ENCODE measurements at places on chromosomes 2 and 18.

GRCh38 chr18:74453016-74453566, 4.0 kb downstream of the DIPK1C start:
- no peak for DNase-seq

DNA sequence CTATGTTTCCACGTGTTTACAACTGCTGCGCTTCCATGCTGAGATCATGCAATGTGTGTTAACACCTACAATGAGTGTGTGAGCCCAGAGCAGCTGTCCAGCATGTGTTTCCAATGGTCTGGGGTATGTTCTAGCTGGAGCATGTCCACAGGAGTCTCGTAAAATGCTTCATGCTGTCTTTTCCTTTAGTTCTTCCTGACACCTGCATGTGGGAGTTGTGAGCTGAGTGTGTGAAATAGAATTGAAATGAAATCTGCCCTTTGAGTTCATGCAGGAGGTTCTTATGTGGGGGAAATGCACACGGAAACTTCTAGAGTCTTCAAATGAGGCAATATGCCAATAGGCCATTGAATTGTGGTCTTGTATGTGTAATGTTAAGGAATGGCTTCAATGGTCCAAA, 205.1 kb downstream of the RND3 start:
- no peak for DNase-seq

- no peak for DNase-seq
Measured at GRCh38 chr18:55508651-55509050, 79.3 kb downstream of the TCF4 start.

- no peak for DNase-seq
Measured at GRCh38 chr2:28626891-28627421, 124.7 kb upstream of the PPP1CB start.

DNA sequence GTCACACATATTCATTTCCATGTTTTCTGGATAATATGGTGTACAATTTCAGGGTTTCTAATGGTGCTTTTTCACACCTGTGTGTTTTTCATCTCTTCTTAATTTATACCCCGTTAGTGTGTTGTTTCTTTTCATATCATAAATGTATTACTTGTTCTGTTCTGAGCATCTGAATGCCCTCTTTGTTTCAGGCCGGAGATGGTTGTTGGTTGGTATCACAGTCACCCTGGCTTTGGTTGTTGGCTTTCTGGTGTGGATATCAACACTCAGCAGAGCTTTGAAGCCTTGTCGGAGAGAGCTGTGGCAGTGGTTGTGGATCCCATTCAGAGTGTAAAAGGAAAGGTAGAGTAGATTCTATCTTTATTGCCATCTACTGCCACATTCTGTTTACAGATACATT, 45.1 kb upstream of the TBR1 start:
- no peak for DNase-seq

- no peak for DNase-seq
Measured at GRCh38 chr2:209340522-209340921, 83.3 kb upstream of the MAP2 start.

DNA sequence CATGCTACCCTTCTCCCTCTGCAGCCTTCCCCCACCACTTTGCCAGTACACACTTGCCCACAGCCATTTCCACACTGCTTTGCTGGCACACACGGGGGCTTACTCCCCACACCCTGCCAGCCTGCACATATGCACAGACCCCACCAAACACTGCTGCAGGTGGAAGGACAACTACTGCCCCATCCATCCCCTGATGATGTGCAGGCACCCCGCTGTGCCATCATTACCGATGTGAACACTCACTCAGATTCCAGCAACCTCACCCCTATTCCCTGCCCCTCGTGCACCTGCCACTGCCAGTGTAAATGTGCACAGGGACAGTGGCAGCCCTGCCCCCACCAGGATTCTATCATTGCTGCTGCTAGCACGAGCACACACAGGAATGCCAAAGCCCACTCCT, 1400.8 kb upstream of the DDX18 start:
- no peak for DNase-seq

GRCh38 chr2:236179236-236180075, 11.3 kb upstream of the GBX2 start:
- DNase-seq, result no peak

DNA sequence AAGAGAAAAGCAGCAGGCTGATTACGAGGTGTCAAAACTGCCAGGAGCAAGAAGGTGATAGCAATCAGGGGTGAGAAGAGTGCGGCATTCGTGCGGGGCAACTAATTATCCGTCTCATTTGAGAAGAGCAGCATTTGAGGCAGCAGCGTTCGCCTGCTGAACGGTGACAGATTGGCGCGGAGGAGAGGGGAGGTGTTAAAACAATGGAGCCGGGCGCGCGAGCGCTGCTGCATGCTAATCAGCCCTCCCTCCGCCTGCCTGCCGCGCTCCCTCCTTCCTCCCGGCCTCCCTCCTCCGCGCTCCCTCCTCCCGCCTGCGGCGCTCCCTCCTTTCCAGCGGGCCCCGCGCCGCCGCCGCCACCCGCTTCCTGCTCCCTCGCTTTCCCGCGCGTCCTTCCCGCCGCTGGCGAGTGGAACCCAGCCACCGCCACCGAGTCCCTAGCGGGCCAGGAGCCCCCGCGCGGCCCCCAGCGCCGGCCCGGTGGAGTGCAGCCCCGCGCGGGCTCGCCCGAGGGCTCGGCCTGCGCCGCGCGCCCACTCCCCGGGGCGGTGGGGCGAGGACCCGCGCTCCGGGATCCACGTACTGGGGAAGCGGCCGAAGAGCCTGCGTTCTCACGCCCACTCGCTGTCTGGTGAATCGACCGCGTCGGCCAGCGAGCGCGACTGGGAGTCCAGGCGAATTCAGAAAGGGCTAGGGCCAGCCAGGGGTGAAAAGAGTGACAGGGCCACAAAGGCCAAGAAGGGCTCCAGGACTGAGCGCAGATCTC, 69.5 kb upstream of the PSMD14 start:
- peak; percentile 44 for DNase-seq

DNA sequence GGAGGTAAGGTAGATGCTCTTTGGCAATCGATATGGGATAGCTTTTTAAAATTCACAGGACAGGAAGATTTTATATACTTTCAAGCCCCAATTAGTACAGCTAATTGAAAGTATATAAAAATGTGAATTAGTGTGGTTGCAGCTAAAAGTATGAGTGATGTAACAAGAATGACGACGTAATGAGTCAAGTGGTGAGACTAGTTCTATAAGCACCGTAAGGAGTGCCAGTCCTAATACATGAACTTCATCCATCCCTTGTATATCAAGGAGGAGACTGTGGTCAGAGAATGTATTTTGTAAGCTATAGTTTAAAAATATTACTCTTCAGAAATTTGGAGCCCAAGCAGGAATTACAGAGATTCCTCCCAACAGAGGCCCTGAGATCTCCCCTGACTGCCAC, 25.8 kb downstream of the DNAJC27 start:
- no peak for DNase-seq

DNA sequence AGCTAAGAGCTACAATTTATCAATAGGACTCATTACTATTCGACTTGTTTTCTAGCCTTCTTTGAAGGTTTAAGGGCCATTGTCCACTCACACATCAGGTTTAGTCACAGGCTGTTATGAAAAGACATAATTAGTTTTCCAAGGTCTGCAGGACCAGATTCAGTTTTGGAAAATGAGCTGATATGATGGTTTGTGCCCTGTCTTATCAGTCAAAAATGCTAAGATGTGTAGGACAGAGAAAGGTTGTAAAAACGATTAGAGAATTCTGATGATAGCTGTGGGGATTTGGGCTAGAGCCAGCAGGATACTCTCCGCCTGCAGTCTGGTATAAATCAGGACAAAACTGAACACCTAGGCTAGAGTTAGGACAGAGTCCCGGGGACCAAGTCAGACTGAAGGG, 213.3 kb downstream of the LRRTM1 start:
- no peak for DNase-seq

- no peak for DNase-seq
Measured at GRCh38 chr2:143675021-143675420, 545.8 kb downstream of the ARHGAP15 start.

GRCh38 chr18:8260319-8260718, 348.9 kb upstream of the RAB12 start:
- no peak for DNase-seq

- DNase-seq, result no peak
Measured at GRCh38 chr2:142897807-142898206, 20.3 kb downstream of the KYNU start.

GRCh38 chr18:70301667-70302066, 12.8 kb downstream of the SOCS6 start:
- no peak for DNase-seq

- DNase-seq, result no peak
Measured at GRCh38 chr2:95284886-95285541, 10.8 kb downstream of the PROM2 start.

GRCh38 chr2:219126555-219126954, 34.1 kb downstream of the NHEJ1 start:
- no peak for DNase-seq

GRCh38 chr2:43475922-43476321, 119.9 kb downstream of the THADA start:
- DNase-seq, result no peak

- no peak for DNase-seq
Measured at GRCh38 chr18:1039421-1039820, 134.8 kb downstream of the ADCYAP1 start.

- DNase-seq, result no peak
Measured at GRCh38 chr2:29977284-29977683, 55.9 kb upstream of the ALK start.

DNA sequence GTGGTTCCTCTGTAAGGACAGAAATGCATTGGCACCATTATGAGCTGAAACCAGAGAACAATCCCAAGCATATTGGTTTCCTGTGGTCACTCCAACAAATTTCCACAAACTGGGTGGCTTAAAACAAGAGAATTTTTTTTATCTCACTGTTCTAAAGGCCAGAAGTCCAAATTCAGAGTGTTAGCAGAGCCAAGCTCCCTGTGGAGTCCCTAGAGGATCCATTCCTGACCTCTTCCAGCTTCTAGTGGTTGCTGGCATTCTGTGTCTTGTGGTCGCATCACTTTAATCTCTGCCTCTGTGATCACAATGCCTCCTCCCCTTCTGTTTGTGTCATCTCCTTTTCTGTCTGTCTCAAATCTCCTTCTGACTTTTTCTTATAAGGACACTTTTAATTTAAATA, 380.3 kb downstream of the NYAP2 start:
- no peak for DNase-seq

GRCh38 chr2:216206041-216206703, 97.0 kb downstream of the XRCC5 start:
- DNase-seq, result no peak

DNA sequence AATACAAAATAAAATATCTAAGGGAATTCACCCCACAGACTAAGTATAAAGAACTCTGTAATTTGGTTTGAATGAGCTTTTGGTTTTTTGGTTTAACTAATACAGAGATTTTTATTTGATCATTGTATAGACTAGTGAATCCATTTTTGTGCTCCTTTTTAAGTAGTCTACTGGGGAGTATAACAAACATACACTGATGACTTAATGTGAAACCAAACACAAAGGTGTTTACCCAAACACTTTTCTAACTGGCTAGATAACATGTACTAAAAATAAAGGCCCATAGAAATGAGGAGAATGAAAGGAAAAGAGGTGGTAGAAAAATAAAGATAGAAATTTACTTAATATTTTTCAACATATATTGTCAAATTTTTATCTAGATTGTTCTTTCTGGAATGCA, 146.0 kb downstream of the NRXN1 start:
- DNase-seq, result no peak

DNA sequence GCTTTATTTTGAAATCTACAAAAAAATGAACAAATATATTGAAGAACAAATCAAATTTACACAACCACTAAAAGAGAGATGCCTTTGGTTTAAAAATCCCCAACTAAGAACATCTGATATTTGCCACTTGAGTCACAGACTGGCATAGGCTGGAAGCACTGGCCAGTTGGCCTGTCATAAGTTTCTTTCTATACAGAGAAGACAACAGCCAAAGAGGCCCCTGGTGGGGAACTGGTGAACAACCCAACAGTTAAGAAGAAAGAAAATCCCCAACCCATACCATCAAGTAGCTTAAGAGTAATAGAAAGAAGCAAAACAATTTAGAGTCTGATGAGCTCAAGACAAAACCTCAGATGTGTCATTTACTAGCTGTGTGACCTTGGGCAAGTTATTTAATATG, 45.5 kb downstream of the OSR1 start:
- DNase-seq, result no peak

DNA sequence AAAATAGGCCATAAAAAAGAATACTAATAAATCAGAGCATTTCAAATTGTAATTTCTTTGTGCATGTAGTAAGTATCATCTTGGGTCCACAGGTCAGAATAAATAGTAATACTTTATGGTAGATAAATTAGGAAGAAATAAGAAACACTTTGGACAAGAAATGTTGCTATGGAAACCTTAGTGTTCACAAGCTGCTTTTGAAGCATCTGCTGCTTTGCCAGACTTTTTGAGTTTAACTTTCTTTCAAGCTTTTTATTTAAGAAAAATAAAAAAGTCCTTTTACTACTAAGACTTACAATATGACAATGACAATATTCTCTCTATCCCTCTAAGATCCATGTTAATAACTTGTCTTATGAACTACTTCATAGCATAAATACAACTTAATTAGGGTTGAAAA, 690.7 kb upstream of the FSHR start:
- no peak for DNase-seq

GRCh38 chr2:36411962-36412444, 56.4 kb downstream of the CRIM1 start:
- DNase-seq, result no peak

- DNase-seq, result no peak
Measured at GRCh38 chr2:203873461-203873860, 5.9 kb downstream of the CTLA4 start.

DNA sequence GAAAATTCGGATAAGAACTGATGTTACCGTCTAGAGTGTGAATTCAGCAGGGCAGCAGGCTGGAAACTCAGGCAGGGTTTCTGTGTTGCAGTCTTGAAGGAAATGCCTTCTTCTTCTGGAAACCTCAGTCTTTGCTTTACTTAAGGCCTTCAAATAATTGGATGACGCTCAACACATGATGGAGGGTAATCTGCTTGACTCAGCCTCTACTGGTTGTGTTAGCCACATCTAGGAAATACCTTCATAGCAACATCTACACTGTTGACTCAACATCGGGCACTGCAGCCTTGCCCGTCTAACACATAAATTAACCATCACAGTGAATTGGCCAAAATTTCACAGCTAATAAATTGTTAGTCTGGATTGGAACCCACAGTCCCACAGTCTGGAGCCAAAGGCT, 37.2 kb downstream of the YPEL5 start:
- no peak for DNase-seq

DNA sequence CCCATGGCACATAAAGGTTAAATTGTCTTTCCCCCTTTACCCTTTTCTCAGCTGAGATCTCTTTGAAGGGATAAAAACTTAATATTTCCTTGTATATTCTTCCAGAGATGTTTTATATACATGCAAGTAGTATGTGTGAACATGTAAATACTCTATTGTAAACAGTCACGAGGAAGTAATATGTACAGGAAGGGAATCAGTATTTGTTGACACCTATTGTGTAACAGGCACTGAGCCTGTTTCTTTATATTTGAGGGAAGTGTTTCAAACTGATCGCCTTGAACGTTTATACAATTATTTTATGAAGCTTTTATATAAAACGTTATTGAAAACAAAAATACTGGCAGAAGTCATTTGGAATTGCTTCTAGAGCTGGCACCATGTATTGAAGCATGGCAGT, 13.2 kb downstream of the RALBP1 start:
- no peak for DNase-seq

DNA sequence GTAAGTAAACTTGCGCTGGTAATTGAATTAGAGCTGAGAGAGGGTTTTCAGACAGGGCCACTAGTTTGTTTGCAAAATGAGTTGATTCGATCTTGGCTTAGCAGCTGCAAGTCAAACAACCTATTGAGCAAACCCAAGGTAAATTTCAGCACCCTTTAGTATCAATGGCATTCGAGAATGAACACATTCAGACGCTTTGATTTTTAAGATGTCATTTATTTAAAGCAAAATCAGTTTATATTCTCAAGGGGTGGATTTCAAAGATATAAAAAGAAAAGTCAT, 44.2 kb downstream of the TGIF1 start:
- DNase-seq, result no peak
